ENCODE measurements at places on chromosomes 5 and 9. TPM values are rescaled to one million over a fixed set of nuclear protein-coding genes. Genes with fewer than 3 reads are reported as not detected.

The ANXA1 gene
- 204 TPM for total RNA-seq

The UBE2QL1 gene
- total RNA-seq, result 0.10 TPM

The BTNL3 gene
- not detected for total RNA-seq

The OSMR gene
- total RNA-seq, result not detected

The DNAJB5 gene
- 3.2 TPM for total RNA-seq

The NIPBL gene
- 55.5 TPM for total RNA-seq

The KIF27 gene
- total RNA-seq, result 2.3 TPM

The HAND1 gene
- total RNA-seq, result not detected

The IQGAP2 gene
- 124 TPM for total RNA-seq

The PCDH12 gene
- total RNA-seq, result 2.0 TPM

The CATSPER3 gene
- 0.55 TPM for total RNA-seq

The PCDHA1 gene
- not detected for total RNA-seq

The DOK3 gene
- 2.4 TPM for total RNA-seq

The SHISAL2B gene
- not detected for total RNA-seq

The C8G gene
- total RNA-seq, result 1.5 TPM

The ADAMTS12 gene
- not detected for total RNA-seq

The CREBRF gene
- total RNA-seq, result 24.2 TPM

The CARTPT gene
- total RNA-seq, result not detected

The PTGER4 gene
- 51.0 TPM for total RNA-seq

The DAB2 gene
- not detected for total RNA-seq

Measured in activated CD4-positive, alpha-beta memory T cell treated with anti-CD3 and anti-CD28 coated beads, Interleukin-2, amount 10 ng/mL, durations not matched to agents 7 days and 5 days (primary cell).